ENCODE measurements at places on chromosomes 6 and 20.
A peak's percentile ranks its signal among the peaks of the same experiment; 100 is the strongest.

- H3K4me1 ChIP-seq = no peaks in the 10 kb centered on the region
- no peaks in the 10 kb centered on the region for H3K27me3 ChIP-seq
- H3K36me3 ChIP-seq = no peaks in the 10 kb centered on the region
- no peak for DNase-seq
These were observed 59.2 kb downstream of the TMEM244 start for GRCh38 chr6:129801909-129802308.

DNA sequence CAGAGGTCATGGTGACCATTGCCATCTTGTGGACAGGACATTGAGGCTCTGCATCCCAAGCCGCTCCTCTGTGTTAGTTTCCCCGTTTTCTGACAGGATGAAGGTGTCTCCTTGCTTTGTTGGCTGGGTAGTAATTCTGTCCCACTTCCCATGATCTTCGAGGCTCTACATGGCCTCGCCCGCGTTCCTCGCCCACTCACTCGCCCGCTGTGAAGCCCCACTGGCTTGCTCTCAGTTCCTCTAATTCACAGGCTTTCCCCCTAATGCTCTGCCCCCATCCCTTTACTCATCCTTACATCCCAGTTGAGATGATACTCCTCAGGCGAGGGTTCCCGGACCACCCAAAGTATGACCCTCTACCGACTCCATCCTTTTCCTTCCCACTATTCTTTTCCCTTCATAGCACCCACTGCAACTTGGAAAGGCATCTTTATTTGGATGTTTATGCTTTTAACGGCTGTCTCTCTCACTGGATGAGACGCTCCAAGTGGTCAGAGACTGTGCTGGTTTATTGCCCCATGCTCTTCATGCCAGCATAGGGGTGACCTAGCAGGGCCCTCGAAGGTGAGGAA lies 511 bp upstream of the SLC35B2 start:
- no peak for DNase-seq
- no peaks in the 10 kb centered on the region for H3K27me3 ChIP-seq
- peak overlapping the region; percentile 81 for H3K27ac ChIP-seq
- H3K36me3 ChIP-seq = peaks cover 33% of the 10 kb centered on the region
- peaks cover 8% of the 10 kb centered on the region for H3K4me1 ChIP-seq

- no peaks in the 10 kb centered on the region for H3K36me3 ChIP-seq
- H3K4me3 ChIP-seq = no peak overlapping the region
- H3K27me3 ChIP-seq = no peaks in the 10 kb centered on the region
- H3K27ac ChIP-seq = no peak overlapping the region
- H3K4me1 ChIP-seq = no peaks in the 10 kb centered on the region
These were observed 15.1 kb downstream of the SOX4 start for GRCh38 chr6:21608601-21609000.

DNA sequence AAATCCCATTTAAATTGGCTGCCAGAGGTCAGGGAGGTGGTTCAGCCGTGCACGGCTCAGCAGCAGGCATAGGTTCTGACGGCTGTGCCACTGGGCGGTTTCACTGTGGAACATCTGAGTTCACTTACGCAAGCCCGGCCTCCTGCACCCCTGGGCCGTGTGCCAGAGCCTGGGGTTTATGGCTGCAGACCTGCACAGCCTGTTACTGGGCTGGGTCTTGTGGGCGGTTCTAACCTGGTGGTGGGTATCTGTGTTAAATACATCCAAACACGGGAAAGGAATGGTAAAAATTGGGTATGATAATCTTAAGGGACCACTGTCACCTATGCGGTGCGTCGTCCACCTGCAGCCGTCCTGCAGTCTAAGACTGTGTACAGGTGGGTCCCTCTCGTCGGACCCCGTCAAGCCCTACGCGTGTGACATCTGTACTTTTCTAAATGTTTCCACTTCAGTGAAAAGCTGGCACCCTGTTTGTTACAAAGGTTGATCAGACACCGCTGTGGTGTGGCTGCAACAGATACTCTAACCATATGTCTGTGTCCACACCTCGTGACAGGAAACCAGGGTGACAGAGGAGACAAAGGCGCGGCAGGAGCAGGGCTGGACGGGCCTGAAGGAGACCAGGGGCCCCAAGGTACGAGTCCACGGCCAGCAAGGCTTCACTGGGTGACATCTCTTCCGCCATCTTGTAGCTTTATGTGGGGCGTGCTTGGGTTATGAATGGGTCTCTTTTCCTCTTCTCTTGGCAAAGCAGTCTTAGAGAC lies 21.5 kb downstream of the COL9A3 start:
- no peak overlapping the region for H3K4me3 ChIP-seq
- DNase-seq = peak; percentile 88
- peaks cover 5% of the 10 kb centered on the region for H3K4me1 ChIP-seq

- H3K36me3 ChIP-seq = peaks cover 68% of the 10 kb centered on the region
- peaks cover 7% of the 10 kb centered on the region for H3K4me1 ChIP-seq
These were observed 106.0 kb downstream of the ADGRG6 start for GRCh38 chr6:142407685-142408273.

DNA sequence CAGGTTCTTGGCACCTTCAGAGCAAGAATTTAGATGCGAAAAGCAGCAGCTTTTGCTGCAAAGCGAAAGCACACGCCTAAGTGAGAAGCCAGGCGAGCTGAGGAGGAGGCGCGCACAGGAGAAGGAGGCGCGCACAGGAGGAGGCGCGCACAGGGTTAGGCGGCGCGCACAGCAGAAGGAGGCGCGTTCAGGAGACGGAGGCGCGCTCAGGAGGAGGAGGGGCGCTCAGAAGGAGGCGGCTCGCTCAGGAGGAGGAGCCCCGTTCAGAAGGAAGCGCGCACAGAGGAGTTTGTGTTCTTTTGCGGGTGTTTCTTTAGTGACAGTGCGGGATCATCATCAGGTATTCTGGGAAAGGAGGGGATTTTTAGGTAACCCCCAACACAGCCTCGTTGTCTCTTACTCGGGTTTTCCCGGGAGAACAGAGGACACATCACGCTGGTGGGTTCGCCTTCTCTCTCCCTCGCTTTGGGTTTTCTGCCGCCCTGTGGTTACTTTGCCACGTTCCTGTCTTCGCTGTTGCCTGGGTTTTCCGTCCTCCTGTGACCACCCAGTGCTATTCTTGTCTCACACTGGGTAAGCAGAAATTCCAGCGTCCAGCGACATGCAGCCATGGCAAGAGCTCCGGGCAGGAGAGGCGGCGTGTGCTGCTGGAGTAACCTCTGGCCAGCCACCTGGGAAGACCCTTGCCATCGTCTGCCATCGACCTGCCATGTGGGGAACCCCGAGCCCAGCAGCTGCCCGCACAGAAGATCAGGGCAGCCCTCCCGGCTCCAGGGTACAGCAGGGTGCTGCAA lies 47.0 kb downstream of the WDR27 start:
- no peak for DNase-seq
- peaks cover 7% of the 10 kb centered on the region for H3K36me3 ChIP-seq
- no peaks in the 10 kb centered on the region for H3K27me3 ChIP-seq
- peak overlapping the region; percentile 37 for H3K4me3 ChIP-seq
- no peak overlapping the region for H3K27ac ChIP-seq

DNA sequence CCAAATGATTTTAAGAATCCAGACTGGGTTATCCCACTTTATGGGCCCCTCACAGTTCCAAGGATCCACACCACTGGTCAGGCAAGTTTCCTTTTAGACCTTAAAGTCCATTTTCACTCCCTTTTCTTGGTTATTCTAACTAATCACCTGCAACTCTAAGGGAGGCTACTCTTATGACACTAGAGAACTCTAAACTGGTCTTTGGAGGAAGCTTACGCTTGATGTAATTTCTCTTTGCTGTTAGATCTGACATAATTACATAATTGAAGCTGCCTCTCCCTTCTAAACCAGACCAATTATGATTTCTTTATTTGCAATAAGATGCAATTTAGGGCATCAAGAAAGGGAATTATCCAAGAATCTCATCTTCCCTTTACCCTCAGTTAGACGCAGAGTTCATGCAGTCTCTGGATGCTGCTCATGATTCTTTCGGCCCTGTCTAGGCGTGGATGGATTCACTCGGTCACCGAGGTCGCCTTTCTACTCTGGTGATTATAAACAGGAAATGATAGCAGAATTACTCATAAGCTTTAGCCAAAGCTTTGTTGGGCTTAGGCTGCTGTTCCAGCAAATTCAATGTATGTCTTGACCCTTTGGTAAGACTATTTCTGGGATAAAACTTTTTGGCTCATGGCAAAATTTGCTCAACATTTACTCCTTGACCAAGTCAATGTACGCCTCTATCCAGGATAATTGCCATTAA lies 166.4 kb upstream of the PRND start:
- H3K4me3 ChIP-seq = no peak overlapping the region
- no peak for DNase-seq
- peaks cover 41% of the 10 kb centered on the region for H3K4me1 ChIP-seq
- H3K27ac ChIP-seq = peak overlapping the region; percentile 97
- H3K36me3 ChIP-seq = no peaks in the 10 kb centered on the region

DNA sequence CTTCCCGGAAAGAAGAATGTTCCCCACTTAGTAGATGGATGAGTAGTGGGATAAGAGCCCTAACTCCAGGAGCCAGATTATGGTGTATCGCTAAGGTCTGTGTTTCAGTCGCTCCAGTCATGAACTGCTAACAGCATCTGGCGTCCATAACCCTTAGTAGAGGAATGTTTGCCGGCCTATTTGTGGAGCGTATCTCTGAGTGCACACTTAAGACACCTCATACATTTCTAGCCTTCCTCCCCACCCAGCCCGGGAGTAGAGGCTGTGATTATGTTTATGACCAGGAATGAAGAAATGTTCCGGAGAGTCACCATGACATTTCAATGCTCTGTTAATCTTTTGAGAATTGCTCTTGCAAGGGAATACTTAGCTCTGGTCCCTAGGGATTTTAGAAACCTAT lies 251.1 kb upstream of the SOX4 start:
- H3K36me3 ChIP-seq = no peaks in the 10 kb centered on the region
- H3K4me3 ChIP-seq = no peak overlapping the region
- no peak for DNase-seq
- H3K27ac ChIP-seq = no peak overlapping the region

DNA sequence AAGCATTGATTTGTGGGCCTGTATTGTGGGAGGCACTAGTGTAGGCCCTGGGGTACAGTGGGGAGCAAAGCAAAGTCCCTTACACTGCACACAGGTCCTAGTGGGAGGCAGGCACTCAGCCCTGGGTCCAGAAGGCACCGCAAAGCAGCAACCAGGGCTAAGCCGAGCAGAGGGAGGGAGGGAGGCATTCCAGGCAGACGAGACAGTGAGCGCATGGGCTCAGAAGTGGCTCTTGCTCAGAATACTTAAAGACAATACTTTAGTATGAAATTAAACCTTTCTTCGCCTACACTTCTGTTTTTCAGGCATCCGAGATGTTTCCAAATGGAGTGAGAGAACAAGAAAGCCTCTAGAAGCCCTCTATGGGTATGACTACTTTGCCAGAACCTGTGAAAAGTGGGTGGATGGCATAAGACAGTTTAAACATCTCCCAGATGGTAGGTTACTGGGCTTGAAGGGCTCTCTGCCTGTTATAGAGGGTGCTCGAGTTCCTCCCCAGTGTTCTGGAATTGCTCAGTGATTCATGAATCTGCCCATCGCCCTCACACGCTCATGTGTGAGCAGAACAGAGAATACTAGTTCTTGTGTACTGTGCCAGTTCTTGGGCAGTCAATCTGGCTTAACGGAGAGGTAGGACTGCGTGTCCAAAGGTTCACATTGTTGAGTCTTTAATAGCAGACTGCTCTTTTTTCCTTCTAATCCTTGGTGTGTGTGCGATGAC lies 18.7 kb downstream of the BPHL start:
- no peaks in the 10 kb centered on the region for H3K27me3 ChIP-seq
- H3K36me3 ChIP-seq = peaks cover 34% of the 10 kb centered on the region
- no peak overlapping the region for H3K4me3 ChIP-seq
- DNase-seq = no peak
- peak overlapping the region; percentile 72 for H3K27ac ChIP-seq

DNA sequence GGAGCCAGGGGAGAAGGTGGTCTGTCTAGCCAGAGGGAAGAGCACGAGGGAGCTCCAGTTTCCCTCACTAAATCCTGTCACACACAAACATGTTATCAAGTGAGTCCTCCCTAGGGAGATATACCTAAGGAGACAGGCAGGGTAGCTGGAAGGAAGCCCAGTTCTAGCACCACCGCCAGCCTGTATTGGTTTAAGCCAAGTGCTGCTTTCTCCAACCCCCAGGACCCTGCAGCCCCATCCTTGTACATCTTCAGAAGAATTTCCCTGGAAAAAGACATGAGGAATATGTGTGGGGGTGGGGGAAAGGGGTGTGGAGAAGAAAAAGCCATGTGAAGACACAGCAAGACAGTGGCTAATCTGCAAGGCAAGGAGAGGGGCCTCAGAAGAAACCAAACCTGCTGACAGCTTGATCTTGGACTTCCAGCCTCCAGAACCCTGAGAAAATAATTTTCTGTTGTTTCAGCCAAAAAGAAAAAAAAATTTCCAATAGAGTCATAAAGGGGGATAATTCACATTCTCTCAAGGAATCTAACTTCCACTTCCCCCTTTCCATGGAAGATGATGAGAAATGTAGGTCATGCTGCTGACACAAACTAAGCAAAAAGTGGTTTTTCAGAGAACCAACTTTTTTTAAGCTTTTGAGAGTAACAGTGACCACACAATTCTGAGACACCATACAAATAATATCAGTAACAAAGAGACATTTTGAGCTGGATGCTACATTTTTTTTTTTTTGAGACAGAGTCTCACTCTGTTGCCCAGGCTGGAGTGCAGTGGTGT lies 103.2 kb upstream of the PRDM1 start:
- DNase-seq = no peak
- H3K4me3 ChIP-seq = no peak overlapping the region
- no peaks in the 10 kb centered on the region for H3K4me1 ChIP-seq
- H3K27me3 ChIP-seq = no peaks in the 10 kb centered on the region
- no peak overlapping the region for H3K27ac ChIP-seq
- no peaks in the 10 kb centered on the region for H3K36me3 ChIP-seq

GRCh38 chr6:41531591-41532582 lies 14.3 kb upstream of the FOXP4 start:
- H3K27me3 ChIP-seq = no peaks in the 10 kb centered on the region
- H3K27ac ChIP-seq = no peak overlapping the region
- peaks cover 7% of the 10 kb centered on the region for H3K4me1 ChIP-seq
- H3K4me3 ChIP-seq = no peak overlapping the region
- no peaks in the 10 kb centered on the region for H3K36me3 ChIP-seq

GRCh38 chr6:98433325-98434056 lies 400.9 kb upstream of the POU3F2 start:
- H3K4me3 ChIP-seq = no peak overlapping the region
- DNase-seq = no peak
- H3K4me1 ChIP-seq = no peaks in the 10 kb centered on the region
- no peaks in the 10 kb centered on the region for H3K36me3 ChIP-seq
- H3K27me3 ChIP-seq = no peaks in the 10 kb centered on the region
- H3K27ac ChIP-seq = no peak overlapping the region

Measured in RWPE2 (cell line).